ENCODE measurements at places on chromosomes 2 and 18. TPM values are rescaled to one million over a fixed set of nuclear protein-coding genes. Genes with fewer than 3 reads are reported as not detected.

DNA sequence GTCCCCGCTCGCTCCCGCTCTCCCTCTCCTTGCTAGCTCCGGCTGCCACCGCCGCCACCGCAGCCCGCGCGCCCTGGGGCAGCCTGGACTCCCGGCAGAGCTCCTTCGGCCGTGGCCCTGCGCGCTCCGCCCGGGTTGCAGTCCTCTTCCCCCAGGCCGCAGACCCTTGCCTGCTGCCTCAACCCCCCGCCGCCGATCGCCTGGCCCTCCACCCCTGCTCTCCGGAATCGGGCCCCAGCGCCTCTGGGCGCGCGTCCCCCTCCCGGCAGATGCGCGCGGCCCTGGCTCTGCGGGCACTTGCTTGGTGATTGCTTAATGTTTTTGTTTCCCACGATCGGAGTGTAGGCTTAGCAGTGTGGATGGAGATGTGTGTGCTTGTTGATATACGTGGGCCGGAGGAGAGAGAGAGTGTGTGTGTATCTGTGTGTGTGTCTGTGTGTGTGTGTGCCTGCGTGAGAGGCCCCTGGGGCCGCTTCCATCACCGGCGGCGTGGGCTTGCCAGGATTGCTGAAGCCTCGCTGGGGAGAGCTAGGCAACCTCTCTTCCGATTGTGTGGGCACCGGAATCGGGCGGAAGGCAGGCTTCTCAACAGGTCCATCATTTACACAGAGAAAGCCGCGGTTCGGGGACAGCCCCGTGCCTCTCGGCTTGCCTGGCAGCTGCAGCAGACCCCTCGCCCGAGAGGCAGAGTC lies 877 bp downstream of the INHBB start:
- peak; percentile 9 for DNase-seq

Gene TTLL4
- total RNA-seq, result 17.0 TPM

DNA sequence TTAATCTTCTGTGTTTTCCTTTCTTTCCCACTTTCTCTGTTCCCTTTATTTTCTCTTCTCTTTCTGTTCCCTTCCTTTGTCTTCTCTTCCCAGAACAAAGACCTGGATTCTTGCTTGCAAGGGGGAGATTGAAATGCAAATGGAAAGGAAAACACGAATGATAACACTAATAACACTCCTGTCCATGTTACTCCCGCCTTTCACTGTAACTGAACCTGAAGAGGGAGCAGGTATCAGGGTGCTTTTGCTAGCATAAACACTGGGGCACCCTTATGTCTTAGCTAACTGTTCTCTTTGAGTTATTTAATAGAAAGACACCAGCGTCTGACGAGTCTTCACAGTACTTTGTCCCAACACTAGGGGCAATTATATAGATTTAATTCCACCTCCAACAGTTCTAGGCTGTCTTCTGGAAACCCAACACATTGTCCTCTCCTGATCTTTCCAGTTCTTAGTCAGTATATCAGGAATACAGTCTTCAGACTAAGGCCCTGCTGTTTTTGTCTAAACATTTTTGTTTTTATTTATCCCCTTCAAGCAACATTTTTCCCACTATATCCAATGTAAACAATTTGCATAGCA lies 99.2 kb downstream of the PTPRM start:
- no peak for DNase-seq

DNA sequence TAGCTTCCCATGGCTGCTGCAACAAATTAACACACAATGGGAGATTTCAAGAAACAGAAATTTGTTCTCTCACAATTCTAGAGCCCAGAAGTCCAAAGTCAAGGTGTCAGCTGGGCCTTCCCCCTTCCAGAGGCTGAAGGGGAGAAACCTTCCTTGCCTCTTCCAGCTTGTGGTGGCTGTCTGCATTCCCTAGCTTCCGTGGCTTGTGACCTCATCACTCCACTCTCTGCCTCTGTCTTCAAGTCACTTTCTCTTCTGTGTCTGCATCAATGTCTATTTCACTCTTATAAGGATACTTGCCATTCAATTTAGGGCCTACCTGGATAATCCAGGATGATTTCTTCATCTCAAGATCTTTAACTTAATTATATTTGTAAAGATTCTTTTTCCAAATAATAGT lies 16.8 kb upstream of the SRBD1 start:
- DNase-seq, result peak; percentile 13

- peak; percentile 41 for DNase-seq
These were observed 891 bp downstream of the KDM3A start for GRCh38 chr2:86441882-86442641.

DNA sequence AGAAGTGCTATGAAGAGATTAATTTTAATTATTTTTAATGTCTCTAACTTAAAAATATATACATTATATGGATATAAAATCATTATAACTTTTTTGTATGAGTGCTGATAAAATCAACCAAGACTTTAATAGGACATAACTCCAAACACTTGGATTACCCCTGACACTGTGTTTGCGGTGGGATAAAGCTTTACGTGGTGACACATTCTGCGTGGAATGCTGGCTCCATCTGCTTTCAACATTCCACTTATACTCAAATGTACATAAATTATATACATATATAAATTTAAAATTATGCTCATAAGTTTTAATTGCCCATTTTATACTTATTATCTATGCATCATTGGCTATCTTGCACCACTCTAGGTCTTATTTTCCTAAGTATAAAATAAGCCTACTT lies 30.5 kb downstream of the LINC00305 start:
- no peak for DNase-seq

DNA sequence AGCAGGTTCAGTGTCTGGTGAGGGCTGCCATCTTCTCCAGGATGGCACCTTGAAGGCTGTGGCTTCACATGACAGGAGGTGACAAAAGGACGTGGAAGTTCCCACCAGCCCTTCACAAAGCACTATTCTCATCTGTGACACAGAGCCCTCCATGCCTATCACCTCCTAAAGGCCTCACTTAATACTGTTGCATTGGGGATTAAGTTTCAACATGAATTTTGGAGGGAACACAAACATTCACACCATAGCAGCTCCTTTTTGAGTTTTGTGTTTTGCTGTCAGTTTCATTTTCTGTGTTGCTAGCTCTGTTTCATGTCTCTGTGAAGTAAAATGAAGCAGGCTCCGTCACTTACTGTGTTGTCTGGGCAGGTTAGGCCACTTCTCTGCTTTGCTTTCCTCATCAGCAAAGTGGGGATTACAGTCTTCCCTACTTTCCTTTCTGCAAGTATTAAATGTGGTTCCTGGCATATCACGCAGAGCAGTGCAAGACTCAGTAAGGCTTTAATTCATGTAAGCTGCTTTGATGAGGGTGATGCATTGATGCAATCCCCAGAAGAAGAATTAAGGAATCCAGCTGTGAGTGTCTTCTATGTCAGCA lies 31.6 kb downstream of the LIMS1 start:
- no peak for DNase-seq

GRCh38 chr2:186891185-186891621 lies 42.2 kb upstream of the ZSWIM2 start:
- no peak for DNase-seq

Gene SERPINB3
- total RNA-seq, result not detected

DNA sequence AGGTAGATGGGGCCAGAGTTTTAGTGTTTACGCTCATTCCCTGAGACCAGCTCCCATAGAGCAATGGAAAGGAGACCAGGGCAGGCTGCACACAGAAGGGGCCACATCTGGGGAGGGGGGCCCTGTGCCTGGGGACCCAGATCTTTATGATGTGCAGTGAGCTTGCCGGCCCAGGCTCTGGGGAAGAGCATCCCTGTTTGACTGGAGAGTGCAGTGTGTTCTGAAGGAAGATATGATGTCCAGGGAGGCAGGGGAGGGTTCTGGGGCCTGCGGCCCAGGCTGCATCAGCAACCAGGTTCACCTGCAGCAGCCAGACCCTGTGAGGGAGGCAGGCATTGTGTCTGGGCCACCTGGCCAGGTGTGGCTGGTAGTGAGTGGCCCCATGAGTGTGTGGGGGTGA lies 13.8 kb downstream of the TPO start:
- DNase-seq, result no peak

DNA sequence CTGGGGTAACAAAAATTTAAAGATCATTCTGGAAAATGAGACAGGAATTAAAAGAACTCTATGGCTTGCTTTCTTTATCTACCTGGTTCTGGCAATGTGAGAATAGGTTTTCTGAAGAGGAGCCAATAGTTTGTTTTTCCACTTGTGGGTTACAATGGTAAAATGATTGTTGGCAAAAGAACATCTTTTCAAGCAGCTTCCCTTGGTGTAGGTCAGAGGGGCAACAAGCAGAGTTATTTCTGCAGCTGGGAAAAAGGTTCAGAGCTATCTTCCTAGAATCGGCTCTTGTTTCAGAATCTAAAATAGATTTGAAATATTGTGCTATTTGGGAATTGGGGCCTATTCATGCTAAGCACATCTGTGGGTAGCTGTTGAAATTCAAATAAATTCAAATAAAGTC lies 11.5 kb upstream of the TSPYL6 start:
- no peak for DNase-seq

DNA sequence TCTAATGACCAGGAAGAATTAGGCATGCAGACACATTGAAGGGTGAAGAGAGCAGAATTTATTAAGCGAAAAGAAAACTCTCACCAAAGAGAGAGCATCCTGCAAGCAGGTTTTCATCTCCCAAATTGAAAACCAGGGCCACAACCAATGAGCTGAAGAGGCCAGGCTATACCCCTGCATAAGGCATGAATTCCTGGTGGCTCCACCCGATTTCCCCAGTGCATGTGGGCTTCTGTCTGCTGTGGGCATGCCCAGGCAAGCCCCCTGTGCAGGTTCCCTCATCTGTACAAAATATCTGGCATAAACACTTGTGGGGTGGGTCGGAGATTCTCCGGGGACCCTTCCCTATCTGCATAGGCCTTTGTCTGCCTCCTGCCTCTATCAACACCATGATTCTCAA lies 621.6 kb upstream of the LRRTM1 start:
- DNase-seq, result no peak

DNA sequence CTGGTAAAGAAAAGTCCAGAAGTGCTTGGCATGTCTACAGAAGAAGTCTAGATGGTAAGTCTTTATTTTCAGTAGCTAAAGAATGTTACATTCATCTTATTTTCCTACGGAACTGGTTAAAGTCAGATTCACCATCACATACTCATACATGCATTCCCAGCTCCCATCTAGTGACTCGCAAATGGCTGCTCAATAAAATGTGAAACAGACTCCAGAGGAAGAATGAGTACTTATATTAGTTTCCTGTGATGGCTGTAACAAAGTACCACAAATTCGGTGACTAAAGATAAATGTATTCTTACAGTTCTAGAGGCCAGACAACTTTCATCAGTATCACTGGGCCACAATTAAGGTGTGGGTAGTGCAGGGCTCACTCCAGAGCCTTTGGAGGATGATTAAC lies 797.2 kb downstream of the SATB2 start:
- DNase-seq, result no peak

DNA sequence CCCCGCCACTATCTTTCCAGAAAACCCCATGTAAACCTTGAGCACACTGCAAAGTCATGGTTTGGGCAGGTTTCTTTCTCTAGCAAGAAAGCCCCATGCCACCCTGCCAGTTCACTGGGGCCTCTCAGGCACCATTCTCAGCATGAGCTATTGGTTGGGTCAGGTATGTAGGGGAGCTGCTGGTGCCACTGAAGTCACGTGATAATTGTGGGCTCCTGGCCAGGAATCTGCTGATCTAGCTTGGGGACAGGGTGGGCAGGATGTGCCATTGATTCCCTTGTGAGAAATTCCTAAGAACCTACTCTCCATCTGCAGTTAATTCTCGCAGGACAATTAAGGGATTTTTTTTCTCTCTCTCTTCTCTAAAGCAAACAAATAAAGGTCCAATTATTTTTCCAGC lies 26.5 kb upstream of the HNMT start:
- DNase-seq, result no peak

- no peak for DNase-seq
These were observed 41.7 kb downstream of the HPCAL1 start for GRCh38 chr2:10344105-10345066.

DNA sequence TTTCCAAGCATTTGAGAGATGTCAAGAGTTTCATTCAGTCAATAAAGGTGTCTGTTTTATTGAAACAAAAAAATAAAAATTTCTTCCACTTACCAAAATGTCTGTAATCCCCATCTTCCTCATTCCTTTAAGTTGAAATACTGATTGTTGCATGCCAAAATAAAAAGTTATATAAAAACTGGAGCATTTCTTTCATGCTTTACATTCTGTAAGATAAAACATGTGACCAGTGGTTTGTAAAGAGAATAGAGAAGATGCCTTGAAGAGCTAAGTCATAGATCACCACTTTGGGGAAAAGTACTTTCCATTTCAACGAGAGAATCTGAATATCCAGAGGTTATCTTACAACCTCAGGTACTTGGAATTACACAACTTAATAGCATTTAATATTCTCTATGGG lies 35.9 kb upstream of the MYO1B start:
- no peak for DNase-seq

GRCh38 chr18:48688961-48689360 lies 150.1 kb downstream of the CTIF start:
- no peak for DNase-seq

- DNase-seq, result peak; percentile 94
These were observed 64.7 kb upstream of the TLK1 start for GRCh38 chr2:171225302-171225980.

Gene GKN2
- total RNA-seq, result not detected

Gene ADAM23
- 0.91 TPM for total RNA-seq

Gene ROCK1
- total RNA-seq, result 66.0 TPM

Gene CAD
- 34.0 TPM for total RNA-seq

DNA sequence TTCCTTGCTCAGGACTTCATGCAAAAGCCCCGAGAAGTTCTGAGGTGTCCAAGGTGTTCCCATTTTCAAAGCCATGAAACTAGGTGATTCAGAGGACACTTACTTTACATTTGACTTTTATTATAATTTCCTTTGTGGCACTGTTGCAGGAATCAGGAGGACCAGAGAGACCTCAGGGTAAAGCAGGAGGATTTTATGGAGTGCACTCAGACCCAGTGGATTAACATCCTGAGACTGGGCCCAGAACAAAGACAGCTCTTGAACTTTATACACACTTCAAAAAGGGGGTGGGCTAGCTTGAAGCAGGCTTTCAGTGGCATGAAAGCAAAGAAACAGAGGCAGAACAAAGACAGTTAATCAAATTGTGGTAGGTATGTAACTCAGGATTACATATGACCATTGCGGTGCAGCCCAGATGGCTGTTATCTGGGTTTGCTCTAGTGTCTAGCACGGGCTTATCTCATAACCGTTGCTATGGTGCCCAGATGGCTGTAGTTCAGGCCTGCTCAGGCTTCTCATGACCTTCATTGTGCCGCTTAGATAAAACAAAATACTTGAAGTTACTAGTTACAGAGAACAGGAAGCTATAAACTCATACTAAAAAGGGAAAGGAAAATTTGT lies 39.4 kb downstream of the TMEM182 start:
- DNase-seq, result no peak

DNA sequence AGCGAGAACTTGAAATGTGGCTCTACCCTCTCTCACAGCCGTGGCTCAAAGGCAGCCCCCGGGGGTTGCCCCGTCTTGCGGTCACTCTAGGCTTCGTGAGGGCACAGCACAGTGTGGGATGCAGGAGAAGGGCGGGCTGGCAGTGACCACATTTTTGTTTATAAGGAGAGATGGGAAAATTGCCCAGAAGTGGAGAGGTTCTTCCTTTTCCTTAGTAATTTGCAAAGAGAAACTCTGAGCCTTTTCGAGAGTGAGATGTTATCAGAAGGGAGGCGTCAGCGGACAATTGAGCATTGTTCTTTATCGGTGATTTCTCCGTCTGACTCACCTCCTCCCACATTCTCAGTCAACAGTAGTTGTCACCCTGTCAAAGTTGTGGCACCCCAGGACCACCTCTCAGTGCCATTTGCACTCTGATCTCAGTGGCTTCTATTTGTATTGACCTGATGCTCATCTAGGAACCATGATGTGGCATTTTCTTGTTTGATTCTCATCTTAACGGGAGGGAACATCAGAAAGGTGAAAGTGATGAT lies 89.6 kb downstream of the ACAA2 start:
- DNase-seq, result peak; percentile 3

Gene UGT1A10
- total RNA-seq, result not detected

GRCh38 chr18:80145196-80145804 lies 36.2 kb downstream of the ADNP2 start:
- no peak for DNase-seq

Gene DSG4
- total RNA-seq, result not detected

Measured in HFFc6 (cell line).